ENCODE measurements at places on chromosomes 4 and X.

GRCh38 chr4:18938343-18939099 is 917.0 kb upstream of the LCORL start:
- no peak for DNase-seq

DNA sequence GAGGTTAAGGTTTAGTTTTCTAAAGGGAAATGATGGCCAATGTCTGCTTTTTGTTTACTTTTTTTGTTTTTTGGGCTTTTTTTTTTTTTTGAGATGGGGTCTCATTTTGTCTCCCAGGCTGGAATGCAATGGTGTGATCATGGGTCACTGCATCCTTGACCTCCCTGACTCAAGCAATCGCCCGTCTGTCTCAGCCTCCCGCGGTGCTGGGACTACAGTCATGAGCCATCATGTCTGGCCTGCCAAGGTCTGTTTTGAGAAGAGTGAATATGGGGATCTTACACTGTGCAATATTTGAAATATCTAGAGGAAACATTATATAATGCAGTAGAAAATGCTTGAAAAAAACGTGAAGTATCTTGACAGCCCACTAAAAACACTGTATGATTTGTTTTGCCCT is 162.5 kb downstream of the GASK1B start:
- DNase-seq = no peak

DNA sequence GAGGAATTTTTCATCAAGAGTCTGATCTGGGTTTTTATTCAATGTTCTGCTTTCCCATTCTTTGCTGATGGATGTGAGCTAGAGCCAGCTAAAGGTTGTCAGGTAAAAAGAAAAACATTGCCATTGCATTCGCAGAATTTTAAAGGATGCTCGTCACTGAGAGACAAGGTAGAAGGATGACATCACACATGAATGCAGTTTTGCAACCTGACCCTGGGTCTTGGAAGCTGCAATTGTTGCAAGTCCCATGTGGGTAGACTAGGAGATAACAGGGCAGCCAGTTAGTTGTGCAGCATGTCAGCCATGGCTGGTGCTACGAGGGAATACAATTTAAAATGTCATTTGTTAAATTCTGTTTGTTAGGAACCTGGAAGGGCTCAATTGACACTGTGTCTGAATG is 73.9 kb upstream of the MXRA5 start:
- DNase-seq = no peak

- no peak for DNase-seq
These were observed 241.5 kb downstream of the FRAS1 start for GRCh38 chr4:78298618-78299017.

- no peak for DNase-seq
These were observed 5.8 kb upstream of the CCNA2 start for GRCh38 chr4:121829511-121829910.

GRCh38 chr4:48431401-48431800 is 51.7 kb upstream of the SLC10A4 start:
- DNase-seq = no peak

- DNase-seq = no peak
These were observed 27.8 kb downstream of the ATP11C start for GRCh38 chrX:139905051-139905450.

DNA sequence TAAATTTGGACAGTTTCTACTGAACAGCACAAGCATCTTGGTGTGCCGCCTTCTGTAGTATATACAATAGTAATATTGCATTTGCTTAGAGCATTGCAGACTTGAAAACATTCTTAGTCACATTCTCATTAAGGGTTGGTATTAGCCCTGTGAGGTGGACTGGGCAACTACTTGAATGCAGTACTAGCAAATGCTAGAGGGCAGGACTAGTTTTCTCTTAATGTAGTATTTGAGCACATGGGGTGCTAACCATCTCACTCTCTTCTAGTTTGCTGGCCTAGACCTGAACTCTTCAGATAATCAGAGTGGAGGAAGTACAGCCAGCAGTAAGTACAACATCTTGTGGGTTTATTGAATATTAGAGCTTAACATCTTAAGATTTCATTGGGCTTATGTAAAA is 3.2 kb downstream of the DDX3X start:
- DNase-seq = no peak

- no peak for DNase-seq
These were observed 586.0 kb upstream of the AADAT start for GRCh38 chr4:170675568-170676262.

DNA sequence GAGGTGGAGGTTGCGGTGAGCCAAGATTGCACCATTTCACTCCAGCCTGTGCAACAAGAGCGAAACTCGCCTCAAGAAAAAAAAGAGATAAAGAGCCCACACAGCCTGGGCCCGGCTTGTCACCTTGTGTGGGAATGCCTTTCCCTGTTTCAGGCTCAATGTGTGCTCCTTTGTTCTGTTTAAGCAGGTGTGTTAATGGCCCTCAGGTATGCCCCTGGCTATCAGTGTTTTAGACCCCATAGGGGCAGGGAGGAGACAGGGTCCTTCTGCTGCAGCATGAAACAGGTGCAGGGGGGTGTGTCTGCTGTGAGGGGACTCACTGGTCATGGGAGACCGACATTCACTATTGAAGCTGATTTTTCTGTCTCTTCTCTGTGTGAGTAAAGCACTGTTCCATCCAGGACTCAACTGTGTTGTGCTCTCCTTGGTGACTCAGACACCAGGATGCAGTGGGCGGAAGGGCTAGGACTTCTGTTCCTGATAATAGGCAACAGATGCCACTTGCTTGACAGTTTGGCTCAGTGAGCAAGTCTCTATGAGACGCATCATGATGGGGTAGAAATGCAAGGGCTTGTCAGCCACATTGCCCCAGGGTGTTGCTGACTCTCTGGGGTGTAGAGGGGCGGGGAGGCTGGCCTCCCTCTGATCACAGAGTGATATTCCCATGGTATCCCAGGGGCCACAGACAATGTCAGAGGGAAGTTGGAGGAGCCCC is 15.6 kb upstream of the LAP3 start:
- no peak for DNase-seq

DNA sequence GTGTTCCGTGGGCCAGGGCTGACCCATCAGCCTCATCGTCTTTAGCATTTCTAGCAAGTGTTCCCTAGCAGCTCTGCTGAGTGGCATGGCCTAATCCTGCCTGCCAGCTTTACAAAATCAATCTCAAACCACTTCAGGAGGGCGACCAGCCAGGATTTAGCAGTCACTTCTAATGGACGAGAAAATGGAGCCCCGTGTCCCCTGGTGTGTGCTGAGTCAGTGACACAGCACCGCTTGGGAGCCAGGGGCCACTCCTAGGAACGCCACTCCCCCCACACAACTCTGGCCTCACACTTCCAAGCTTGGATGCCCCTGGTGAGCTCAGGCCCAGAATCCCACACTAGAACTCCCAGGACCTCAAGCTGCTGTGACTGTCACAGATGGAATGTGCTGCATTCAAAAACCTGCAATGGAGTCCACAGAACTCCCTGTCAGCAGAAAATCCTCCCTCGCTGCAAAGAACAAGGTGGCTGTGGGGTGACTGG is 311.2 kb upstream of the GATB start:
- no peak for DNase-seq

DNA sequence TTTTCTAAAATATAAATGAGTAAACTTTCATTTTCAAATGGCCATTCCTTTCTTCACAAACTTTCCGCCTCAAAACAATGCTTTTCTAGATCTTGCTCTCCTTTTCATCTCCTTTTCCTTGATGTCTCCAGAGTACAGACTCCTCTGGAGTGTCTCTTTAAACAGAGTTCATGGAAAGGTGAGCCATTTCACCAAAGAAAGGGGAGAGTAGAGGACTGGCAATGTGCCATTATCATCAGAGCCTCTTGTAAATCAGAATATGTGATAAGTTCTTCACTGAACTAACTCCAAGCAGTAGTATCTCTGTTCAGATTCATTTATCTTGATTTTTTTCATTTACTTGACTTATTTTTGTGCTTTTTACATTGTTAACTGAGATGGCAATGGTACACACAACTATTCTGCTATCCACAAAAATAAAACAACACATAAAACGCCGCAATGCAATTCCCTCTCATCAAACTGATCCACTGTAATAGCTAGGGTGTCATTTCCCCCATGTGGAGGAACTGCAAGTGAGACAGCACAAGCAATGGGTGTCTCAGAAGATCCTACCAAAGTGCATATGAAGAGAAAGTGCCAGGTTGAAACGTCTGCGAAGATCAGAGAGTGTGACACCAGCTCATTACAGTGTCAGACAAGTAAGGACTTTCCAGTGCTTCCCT is 125.4 kb downstream of the RASL11B start:
- DNase-seq = no peak

DNA sequence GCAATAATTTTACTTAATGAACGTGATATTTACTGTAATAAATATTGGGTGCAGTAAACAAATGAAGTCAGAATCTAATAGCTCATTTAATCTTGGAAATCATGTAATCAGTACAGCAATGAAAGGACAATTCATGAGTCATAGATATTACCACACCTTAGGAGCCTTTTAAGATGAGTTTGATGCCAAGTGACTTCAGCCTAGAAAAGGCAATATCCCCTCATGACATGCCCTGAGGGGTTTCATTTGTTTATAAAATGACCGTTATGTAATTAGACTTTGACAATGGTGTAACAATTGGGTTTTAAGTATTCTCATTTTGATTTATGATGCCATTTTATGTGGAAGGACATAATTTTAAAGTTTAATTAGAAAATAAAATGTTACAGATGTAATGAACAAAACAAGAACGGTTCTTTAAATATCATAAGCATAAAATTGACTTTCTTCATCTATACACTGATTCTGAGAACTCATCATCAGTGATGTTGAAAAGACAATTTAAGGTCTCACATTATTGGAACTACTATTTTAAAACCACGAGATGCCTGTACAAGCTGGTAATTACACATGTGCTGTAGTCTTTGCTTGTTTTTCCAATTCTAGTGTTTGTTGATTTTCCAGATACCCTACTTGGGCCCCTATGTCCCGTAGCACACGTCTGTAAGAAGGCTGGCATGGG is 5.0 kb downstream of the FGF2 start:
- DNase-seq = no peak

DNA sequence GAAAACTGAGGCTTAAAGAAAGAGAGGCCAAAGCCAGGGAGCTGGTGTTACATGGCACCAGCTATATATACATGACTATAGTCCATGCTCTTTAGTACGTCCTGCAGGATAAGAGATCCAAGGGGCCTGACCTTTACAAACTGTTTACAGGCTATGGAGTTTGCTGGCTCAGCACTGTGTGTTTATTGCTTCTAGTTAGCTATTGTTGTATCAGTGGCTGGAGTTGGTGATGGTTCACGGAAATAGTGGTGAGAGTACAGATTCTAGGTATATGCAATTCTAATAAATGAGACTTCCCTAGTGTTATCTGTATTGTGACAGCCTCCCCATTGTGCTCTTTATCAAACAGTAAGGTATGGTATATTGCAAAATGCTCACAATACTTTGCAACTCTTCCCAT is 46.5 kb downstream of the REPS2 start:
- no peak for DNase-seq

GRCh38 chr4:124030147-124030546 is 633.6 kb downstream of the SPRY1 start:
- DNase-seq = no peak

DNA sequence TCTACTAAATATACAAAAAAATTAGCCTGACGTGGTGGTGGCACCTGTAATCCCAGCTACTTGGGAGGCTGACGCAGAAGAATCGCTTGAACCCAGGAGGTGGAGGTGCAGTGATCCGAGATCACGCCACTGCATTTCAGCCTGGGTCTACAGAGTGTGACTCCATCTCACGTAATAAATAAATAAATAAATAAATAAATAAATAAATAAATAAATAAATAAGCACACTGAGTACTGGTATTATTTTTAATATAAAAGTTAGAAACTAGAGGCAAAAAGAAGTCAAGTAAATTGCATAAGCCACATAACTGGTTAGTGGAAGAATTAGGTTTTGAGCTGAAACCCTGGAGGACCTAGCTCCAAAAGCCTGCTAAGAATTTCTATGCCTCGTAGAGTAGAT is 1262.7 kb upstream of the PABPC4L start:
- DNase-seq = no peak

DNA sequence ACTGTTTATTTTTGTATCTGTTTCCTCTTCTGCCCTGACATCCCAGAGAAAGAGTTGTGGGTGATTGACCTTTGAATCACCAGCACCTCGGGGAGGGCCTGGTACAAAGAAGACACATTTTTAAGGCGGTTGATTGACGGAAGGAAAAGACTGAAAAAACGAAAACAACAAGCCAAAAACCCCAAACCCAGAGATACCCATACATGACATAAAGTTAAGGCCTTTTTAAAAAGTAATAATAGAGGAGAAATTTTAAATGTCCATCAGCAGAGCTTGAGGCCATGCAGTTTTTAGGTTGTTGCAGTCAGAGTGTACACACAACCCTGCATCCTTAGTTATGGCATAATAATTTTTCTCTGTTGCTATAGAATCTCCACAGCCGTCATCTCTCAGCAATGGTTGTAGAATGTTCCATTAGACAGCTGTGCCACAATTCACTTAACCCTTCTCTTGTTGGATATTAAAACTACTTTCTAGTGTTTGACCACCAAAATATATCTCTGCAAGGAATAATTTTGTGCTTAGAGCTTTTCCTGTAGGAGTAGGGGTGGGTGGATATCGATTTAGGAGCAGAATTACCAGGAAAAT is 110.2 kb downstream of the GNL3L start:
- no peak for DNase-seq

- no peak for DNase-seq
These were observed 77.5 kb downstream of the HTRA3 start for GRCh38 chr4:8346838-8347605.

- DNase-seq = no peak
These were observed 193.4 kb upstream of the MID1 start for GRCh38 chrX:10813761-10814160.

GRCh38 chr4:126489826-126490463 is 1142.8 kb upstream of the INTU start:
- no peak for DNase-seq

GRCh38 chr4:157076578-157076947 is 613 bp downstream of the GLRB start:
- no peak for DNase-seq

DNA sequence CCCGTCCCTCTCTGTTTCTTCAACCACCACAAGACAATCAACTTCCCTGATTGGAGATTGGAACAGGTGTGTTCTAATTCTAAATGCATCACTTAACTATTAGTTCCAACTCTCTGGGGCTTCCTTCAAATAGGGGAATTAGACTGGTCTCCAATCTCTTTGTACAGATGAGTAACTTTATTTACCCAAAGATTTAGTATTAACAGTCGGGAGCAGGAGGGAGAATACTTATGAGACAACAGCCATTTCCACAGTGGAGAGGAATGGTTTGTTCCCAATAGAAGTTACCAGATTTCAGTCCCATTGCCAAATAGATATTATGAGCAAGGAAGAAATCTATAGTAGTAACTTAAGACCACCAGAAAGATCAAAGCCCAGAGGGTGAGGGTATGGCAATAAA is 46.2 kb downstream of the CASK start:
- DNase-seq = no peak

DNA sequence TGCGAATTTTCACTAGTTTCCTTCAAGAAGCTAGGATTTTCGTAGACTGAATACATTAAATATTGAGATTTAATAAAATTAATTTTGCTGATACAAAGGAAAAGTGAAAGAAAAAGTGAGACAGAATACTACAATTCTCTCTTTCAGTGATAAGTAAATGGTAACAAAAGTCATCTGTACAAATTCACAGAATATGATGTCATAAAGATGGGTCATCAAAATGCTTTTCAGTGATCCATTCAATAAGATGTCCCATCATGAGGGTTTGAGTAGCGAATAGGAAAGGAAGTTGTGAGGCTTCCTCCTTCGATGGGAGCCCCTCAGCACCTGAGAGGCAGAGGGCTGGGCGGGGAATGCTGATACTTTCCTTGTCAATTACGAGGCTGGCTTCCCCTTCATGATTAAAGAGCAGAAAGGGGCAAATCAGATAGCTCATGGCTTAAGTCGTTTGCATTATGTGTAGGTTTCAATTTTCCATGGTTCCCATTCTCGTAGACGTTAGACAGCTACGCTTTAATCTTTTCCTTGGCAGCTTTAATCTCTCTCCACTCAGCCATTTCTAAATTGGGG is 108.8 kb upstream of the SORBS2 start:
- no peak for DNase-seq
